ENCODE measurements at places on chromosomes 3 and 15. TPM values are rescaled to one million over a fixed set of nuclear protein-coding genes. Genes with fewer than 3 reads are reported as not detected.

CLRN1 gene
- total RNA-seq: not detected

AMT gene
- total RNA-seq: 3.9 TPM

HYAL1 gene
- 0.69 TPM for total RNA-seq

TMEM207 gene
- not detected for total RNA-seq

RPL39L gene
- total RNA-seq: 14.5 TPM

PRTG gene
- 8.8 TPM for total RNA-seq

STRC gene
- 0.92 TPM for total RNA-seq

CCDC13 gene
- total RNA-seq: 5.1 TPM

IGDCC3 gene
- 6.7 TPM for total RNA-seq

PLCH1 gene
- total RNA-seq: 30.9 TPM

OSTN gene
- 0.92 TPM for total RNA-seq

REC114 gene
- total RNA-seq: not detected

IL17RD gene
- total RNA-seq: 27.7 TPM

MASP1 gene
- total RNA-seq: 24.2 TPM

LRRN1 gene
- total RNA-seq: 61.1 TPM

ARHGEF3 gene
- 20.5 TPM for total RNA-seq

CCDC33 gene
- 1.6 TPM for total RNA-seq

PLSCR4 gene
- 30.2 TPM for total RNA-seq

MINDY4B gene
- total RNA-seq: not detected

All from diencephalon (tissue), 1 donor.